NCI-H1092 (cell line): ENCODE measurements at places on chromosomes 5 and 9.

DNA sequence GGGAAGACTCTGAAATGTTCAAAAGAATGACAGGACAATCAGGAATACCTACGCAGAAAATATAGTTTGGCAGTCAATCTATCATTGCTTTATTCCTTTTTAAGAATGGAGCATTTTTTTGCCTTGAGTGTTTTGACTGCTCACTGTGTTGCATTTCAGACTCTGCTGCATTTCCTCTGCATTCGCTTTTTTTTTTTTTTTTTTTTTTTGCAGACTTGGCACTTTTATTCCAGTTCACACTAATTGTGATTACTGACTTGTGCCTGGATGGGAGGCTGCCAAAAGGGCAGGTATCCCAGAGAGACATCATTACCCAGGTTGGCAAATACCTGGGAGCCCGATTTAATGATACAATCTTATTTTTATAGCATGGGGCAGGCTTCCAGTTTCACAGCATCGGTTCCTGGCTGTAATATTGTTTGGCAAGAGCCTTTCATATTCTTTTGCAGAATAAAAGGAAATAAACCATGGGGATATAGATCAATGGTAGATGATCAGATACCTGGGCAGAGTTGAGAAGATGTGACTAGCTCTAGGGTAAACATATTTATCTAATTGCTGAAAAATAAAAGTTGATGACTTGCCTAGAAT lies 1132.6 kb downstream of the MAT2B start:
- no peak for DNase-seq

DNA sequence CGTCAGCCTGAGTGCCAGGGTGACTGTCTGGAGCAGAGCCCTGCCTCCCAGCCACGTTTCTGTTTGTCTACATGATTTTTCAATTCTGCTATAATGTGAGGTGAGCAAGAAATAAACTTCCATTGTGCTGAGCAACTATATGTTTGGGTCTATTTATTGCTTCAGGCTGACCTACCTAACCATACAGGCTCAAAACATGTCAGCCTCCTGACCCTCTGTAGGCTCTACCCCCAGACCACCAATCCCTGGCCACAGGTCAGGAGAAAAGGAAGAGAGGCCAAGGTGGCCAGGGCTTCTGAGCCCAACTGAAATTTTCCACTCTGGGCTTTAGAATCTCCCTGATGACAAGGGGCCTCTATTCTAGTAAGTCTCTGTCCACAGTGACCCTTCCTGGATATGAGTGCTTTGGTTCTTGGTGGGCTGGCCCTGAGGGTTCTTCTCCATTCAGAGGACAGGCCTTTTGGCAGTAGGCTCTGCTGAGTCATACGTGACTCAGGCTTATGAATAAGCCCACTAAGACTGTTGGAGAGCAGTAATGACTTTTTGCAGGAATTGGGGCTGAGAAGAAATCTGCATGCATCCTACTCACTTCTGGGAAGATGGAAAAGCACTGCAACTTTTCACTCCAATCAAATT lies 117.2 kb upstream of the TBCA start:
- no peak for DNase-seq

DNA sequence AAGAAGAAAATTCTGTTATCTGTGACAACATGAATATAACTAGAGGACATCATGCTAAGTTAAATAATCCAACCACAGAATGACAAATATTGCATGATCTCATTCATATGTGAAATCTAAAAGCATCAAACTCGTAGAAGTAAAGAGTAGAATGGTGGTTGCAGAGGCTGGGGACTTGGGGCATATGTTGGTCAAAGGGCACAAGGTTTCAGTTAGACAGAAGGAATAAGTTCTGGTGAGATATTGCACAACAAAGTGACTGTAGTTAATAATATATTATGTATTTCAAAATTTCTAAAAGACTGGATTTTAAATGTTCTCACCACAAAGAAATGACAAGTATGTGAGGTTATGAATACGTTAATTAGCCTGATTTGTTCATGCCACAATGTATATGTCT lies 24.8 kb downstream of the GRIA1 start:
- no peak for DNase-seq

DNA sequence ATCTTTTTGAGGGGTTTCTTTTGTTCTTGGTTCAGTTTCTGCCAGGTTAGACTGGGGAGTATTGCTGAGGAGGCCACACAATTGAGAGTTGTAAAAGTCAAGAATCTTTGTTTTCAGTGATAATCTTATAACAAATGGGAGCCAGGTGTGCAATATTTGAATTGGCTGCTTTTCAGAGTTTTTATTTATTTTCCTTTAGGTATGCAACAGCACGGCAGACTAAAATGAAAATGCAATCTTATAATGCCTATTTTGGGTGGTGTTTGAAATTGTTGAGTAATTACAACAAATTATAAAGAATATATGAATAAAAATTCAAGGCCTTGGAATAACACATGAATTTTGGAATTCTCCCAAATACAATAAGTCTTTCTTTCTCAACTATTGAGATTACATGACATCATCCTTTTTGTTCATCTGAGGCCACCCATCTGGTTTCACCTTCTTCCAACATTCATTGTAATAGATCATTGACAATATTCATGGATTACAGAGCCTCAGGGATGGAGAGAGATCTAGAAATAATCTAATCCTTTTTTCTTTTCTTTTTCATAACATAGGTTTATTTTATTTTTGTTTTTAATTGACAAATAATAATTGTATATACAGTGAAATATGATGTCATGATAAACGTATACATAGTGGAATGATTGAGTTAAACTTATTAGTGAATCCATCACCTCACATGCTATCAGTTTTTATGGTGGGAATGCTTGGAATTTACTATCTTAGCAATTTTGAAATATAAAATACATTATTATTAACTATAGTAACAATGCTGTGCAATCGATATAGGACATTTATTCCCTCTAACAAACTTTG lies 1061.0 kb downstream of the NR2F1-AS1 start:
- no peak for DNase-seq

DNA sequence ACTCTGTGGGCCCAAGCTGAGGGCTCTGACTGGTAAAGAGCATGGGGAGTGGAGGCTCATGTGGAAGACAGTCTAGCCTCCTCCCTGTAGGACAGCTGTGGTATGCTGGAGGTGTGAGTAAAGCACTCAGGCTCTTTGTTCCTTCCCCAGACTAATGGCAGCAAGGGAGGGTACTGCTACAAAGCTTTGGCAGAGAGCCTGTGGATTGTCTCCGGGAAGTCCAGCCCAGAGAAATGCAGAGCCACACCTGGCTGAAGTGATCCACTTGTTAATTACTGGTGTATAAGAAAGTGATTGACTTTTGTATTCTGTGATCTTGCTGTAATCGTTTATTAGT lies 161.7 kb downstream of the OXCT1 start:
- no peak for DNase-seq

DNA sequence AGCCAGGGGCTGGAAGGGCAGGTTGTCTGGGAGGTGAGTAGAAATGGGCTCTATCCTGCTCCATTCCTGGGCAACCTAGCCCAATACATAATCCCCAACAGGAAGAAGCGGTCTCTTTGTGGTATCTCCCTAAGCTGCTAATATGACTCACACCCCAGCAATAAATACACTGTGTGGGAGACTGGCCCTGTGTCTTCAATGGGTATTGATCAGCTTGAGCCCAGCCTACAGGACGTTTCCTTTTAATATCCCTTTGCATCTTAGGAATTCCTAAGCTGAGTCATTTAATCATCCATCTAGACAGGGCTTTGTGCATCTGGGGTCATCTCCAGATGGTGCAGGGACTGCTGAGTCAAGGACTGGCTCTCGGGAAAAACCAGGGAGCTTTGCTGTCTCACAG lies 207.0 kb upstream of the PANK3 start:
- no peak for DNase-seq

DNA sequence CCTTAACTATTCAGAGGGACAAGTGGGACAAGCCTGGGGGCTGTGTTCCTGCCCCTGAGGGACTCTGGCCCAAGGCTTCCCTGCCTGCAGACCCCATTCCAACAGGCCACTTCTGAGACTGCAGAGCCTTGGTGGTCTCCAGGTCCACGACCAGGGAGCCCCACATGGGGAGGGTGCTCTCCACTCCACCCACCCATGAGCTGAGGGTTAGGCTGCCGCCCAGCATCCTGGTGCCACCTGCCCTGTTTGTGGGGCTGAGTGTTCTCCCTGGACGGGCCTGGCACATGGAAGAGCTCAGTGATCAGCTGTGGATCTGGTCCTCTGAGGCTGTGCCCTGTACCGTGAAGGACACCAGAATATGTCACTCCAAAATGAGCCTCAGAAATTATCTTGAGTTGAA lies 2.5 kb upstream of the ABO start:
- no peak for DNase-seq

DNA sequence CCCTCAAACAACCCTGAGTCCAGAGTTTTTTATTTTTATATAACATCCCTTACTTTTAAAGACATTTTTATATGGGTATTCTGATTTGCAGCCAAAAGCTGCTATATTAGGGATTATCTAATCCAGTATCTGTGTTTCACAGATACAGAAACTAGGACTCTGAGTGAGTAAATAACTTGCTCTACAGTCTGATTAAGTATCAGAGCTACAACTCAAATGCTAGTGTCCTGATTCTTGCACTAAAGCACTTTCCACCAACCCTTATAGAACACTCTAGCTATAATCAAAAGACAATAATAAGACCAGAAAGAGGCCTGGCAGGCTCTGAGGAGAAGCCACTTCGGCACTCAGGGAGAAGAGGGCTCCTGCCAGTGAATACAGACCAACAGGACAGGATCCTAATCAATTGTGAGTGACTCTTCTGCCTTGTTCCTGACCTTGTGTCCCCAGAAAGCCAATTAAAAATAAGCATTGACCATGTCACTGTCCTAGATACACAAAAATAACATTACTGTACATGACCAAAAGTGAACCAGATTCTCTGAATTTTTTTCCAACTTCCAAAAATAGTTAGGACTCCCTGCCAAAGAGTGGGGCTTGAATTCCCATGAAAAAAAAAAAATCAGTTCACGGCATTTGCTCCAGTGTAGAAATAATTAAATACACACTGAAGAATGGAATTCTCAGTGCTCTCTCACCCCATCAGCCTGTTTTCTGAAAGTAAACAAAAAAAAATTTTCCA lies 63.6 kb upstream of the MAP3K1 start:
- DNase-seq = no peak

GRCh38 chr9:11233696-11234095 lies 620.9 kb upstream of the PTPRD start:
- no peak for DNase-seq

GRCh38 chr9:63859475-63860215 lies 1425.4 kb downstream of the FOXD4L5 start:
- DNase-seq = no peak

GRCh38 chr5:100641833-100642232 lies 106.7 kb downstream of the FAM174A start:
- DNase-seq = no peak

- DNase-seq = no peak
Measured at GRCh38 chr5:68182094-68182493, 33.5 kb upstream of the PIK3R1 start.

GRCh38 chr5:172638209-172638768 lies 2.8 kb upstream of the NEURL1B start:
- DNase-seq = no peak
